Lower lobe of right lung (tissue), 2 donors: ENCODE measurements at places on chromosomes 4 and X. TPM values are rescaled to one million over a fixed set of nuclear protein-coding genes. Genes with fewer than 3 reads are reported as not detected.
A peak's percentile ranks its signal among the peaks of the same experiment; 100 is the strongest.

DNA sequence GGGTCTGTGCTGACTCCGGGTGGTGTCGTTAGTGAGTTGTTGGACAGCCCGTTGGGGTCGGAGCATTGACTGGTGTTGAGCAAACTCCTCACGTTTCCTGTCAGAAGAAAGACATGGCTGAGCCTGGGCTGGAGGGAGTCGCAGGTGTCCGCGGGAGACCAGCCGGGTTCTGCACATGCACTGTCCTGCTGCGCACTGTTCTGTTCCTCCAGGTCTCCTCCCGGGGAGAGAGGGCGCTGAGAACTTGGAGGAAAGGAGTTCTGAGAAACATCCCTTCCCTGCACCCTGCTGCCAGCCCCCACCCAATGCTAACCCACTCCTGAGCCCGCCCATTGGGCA lies 1.1 kb downstream of the ZNF141 start:
- H3K4me3 ChIP-seq, result peak overlapping the region; percentile 95
- no peak for DNase-seq
- H3K4me1 ChIP-seq, result peaks cover 17% of the 10 kb centered on the region
- H3K27ac ChIP-seq, result no peak overlapping the region
- peaks cover 6% of the 10 kb centered on the region for H3K36me3 ChIP-seq
- no peaks in the 10 kb centered on the region for H3K27me3 ChIP-seq

- H3K27ac ChIP-seq, result peak overlapping the region; percentile 6
- H3K4me1 ChIP-seq, result peaks cover 17% of the 10 kb centered on the region
- DNase-seq, result no peak
- H3K27me3 ChIP-seq, result no peaks in the 10 kb centered on the region
- no peak overlapping the region for H3K4me3 ChIP-seq
- peaks cover 73% of the 10 kb centered on the region for H3K36me3 ChIP-seq
These were observed 35.4 kb downstream of the JADE1 start for GRCh38 chr4:128844931-128845330.

DNA sequence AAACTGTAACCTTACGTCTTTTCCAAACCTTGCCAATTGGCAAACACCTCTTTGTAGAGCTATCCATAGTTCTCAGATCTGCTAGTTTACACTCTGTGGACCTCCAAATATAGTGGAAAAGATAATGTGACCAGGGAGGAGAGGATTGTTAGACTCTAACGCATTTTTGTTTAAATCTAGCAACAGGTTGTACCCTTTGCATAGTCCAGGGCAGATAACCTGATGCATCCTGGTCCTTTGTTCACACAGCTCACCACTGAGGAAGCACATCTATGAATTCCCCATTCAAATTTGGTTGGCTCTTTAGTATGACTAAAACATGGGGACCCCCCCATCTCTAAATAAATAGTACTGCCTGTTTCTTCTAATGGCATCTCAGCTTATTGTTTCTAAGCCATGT lies 55.9 kb downstream of the PAGE2 start:
- no peak for DNase-seq
- no peaks in the 10 kb centered on the region for H3K36me3 ChIP-seq
- H3K27ac ChIP-seq, result no peak overlapping the region
- no peaks in the 10 kb centered on the region for H3K27me3 ChIP-seq
- H3K4me1 ChIP-seq, result no peaks in the 10 kb centered on the region

- H3K4me1 ChIP-seq, result no peaks in the 10 kb centered on the region
- DNase-seq, result no peak
- no peak overlapping the region for H3K27ac ChIP-seq
- H3K4me3 ChIP-seq, result no peak overlapping the region
- no peaks in the 10 kb centered on the region for H3K36me3 ChIP-seq
These were observed 297.0 kb upstream of the PUDP start for GRCh38 chrX:7444967-7445366.

DNA sequence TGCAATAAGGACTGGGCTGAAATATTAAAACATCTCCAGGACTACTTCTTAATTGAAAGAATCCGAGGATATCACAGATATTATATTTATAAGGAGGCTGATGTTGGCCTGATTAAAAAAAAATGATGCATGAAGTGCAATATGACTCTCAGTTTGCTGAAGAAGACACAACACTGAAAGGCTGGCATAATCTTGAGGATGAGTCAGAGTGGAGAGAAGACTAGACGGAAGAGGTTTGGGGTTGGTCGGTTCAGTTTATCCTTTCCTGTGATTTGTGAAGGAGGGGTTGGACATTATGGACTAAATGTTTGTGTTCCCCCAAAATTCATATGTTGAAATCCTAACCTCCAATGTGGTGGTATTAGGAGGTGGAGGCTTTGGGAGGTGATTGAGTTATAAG lies 170.3 kb downstream of the CORIN start:
- no peaks in the 10 kb centered on the region for H3K4me1 ChIP-seq
- no peak overlapping the region for H3K4me3 ChIP-seq
- DNase-seq, result no peak
- H3K36me3 ChIP-seq, result no peaks in the 10 kb centered on the region
- H3K27ac ChIP-seq, result no peak overlapping the region

- no peak for DNase-seq
- no peak overlapping the region for H3K4me3 ChIP-seq
- no peak overlapping the region for H3K27ac ChIP-seq
- no peaks in the 10 kb centered on the region for H3K27me3 ChIP-seq
These were observed 226.8 kb downstream of the COL25A1 start for GRCh38 chr4:109075621-109076020.

DNA sequence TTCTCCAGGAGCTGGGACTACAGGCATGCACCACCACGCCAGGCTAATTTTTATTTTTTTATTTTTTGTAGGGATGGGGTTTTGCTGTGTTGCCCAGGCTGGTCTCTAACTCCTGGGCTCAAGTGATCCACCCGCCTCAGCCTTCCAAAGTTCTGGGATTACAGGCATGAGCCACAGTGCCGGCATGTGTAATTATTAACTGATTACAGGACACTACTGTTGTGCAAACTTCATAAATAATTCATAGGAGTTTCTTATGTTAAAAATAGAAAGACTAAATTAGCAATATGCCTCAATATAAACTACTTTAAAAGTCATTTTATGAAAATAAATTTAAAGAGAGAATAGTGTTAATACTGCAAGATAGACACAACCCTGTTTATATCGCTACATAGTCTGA lies 221.9 kb downstream of the SNCA start:
- no peak overlapping the region for H3K27ac ChIP-seq
- H3K27me3 ChIP-seq, result no peaks in the 10 kb centered on the region
- H3K36me3 ChIP-seq, result no peaks in the 10 kb centered on the region
- no peak for DNase-seq

GRCh38 chr4:169225812-169226211 lies 44.9 kb downstream of the SH3RF1 start:
- no peak overlapping the region for H3K4me3 ChIP-seq
- H3K27ac ChIP-seq, result no peak overlapping the region
- no peak for DNase-seq
- no peaks in the 10 kb centered on the region for H3K36me3 ChIP-seq

GRCh38 chr4:144283526-144283925 lies 143.0 kb upstream of the GYPA start:
- no peaks in the 10 kb centered on the region for H3K36me3 ChIP-seq
- no peak overlapping the region for H3K4me3 ChIP-seq
- H3K27me3 ChIP-seq, result no peaks in the 10 kb centered on the region
- no peak overlapping the region for H3K27ac ChIP-seq

- no peak for DNase-seq
- no peaks in the 10 kb centered on the region for H3K27me3 ChIP-seq
These were observed 13.0 kb upstream of the IRAK1 start for GRCh38 chrX:154032653-154033052.

- no peak overlapping the region for H3K4me3 ChIP-seq
- no peak overlapping the region for H3K27ac ChIP-seq
- no peaks in the 10 kb centered on the region for H3K27me3 ChIP-seq
- no peaks in the 10 kb centered on the region for H3K36me3 ChIP-seq
- no peak for DNase-seq
- peaks cover 7% of the 10 kb centered on the region for H3K4me1 ChIP-seq
These were observed 119.8 kb upstream of the TEX13D start for GRCh38 chrX:124212622-124213021.

DNA sequence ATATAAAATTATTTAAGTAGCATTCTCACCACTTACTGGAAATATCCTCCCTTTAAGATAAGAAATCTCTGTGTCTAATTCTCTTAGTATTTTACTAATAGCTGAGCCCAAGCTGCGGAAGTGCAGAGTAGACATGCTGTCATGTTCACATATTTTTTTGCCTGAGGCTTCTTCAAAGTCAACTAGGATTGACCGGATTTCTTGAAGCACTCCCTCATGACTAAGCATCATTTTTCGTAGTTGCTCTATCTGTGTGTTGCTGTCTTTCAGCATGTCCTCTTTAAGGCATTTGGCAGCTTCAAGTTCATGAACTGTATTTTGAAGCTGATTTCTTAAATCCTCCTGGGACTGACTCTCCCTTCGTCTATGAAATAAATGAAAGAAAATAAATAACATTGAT lies 36.9 kb downstream of the CCDC158 start:
- no peaks in the 10 kb centered on the region for H3K36me3 ChIP-seq
- H3K27ac ChIP-seq, result no peak overlapping the region
- no peak overlapping the region for H3K4me3 ChIP-seq
- DNase-seq, result no peak
- H3K4me1 ChIP-seq, result no peaks in the 10 kb centered on the region
- no peaks in the 10 kb centered on the region for H3K27me3 ChIP-seq

- peaks cover 50% of the 10 kb centered on the region for H3K4me1 ChIP-seq
- H3K27me3 ChIP-seq, result no peaks in the 10 kb centered on the region
- H3K36me3 ChIP-seq, result no peaks in the 10 kb centered on the region
- no peak overlapping the region for H3K4me3 ChIP-seq
- DNase-seq, result peak; percentile 46
These were observed 51.4 kb upstream of the HGFAC start for GRCh38 chr4:3390288-3390811.

- no peaks in the 10 kb centered on the region for H3K27me3 ChIP-seq
- H3K4me1 ChIP-seq, result no peaks in the 10 kb centered on the region
- DNase-seq, result no peak
- no peak overlapping the region for H3K27ac ChIP-seq
These were observed 17.4 kb upstream of the PDCL2 start for GRCh38 chr4:55609393-55609866.

DNA sequence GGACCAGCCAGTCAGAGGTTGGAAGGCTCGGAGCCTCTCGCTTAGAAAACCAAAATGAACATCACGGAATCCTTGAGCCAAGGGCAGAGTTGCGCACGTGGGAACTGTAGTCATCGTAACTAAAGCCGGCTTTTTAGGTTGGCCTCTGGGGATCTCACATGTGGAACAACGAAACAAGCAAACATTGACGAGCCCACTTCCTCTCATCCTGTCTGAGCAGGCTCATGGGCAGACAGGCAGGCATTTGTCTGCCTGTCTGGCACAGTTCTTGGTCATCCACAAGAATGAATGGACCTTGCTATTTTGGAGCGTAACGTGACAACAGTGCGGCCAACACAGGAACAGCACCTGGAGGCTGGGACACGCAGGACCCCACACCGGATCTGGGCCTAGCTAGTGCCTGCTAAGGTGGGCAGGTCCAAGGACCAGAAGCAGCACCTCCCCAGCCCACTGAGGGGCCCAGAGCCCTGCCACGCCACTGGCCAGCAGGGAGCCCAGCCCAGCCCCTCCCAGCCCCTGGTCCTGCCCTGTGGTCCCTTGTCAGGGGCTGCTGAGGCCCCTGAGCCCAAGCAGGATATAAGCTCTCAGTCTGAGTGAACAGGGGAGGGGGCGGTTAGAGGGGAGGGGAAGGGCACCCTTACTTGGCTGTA lies 9.2 kb upstream of the TREX2 start:
- H3K4me3 ChIP-seq, result no peak overlapping the region
- no peak for DNase-seq
- H3K36me3 ChIP-seq, result peaks cover 11% of the 10 kb centered on the region
- no peaks in the 10 kb centered on the region for H3K4me1 ChIP-seq

DNA sequence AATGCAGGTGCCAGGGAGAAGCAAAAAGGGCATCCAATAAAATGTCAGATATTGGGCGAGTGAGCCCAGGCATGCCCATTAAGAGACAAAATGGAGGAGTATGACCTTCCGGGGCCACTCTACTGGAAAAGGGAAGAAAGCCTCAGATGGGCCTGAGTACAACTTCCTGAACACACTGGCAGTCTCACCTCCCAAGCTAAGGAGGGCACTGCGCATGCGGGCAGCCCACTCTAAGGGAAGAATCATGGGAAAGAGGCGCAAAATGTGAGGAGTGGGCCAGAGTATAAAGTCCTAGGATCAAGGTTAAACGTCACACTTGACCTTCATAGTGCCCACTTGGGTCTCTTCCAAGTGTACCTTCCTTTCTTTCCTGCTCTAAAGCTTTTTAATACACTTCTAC lies 63.5 kb downstream of the TIGD2 start:
- H3K4me3 ChIP-seq, result no peak overlapping the region
- H3K27me3 ChIP-seq, result peaks cover 3% of the 10 kb centered on the region
- no peak overlapping the region for H3K27ac ChIP-seq
- no peaks in the 10 kb centered on the region for H3K36me3 ChIP-seq

- no peak for DNase-seq
- H3K4me1 ChIP-seq, result no peaks in the 10 kb centered on the region
- no peaks in the 10 kb centered on the region for H3K36me3 ChIP-seq
- H3K27ac ChIP-seq, result peak overlapping the region; percentile 18
These were observed 101.9 kb downstream of the EFNB1 start for GRCh38 chrX:68930542-68931317.

Gene IL13RA1
- total RNA-seq, result 84.0 TPM

Gene NAP1L2
- 2.1 TPM for total RNA-seq

Gene CXCL11
- total RNA-seq, result 0.62 TPM

Gene CEP135
- 8.2 TPM for total RNA-seq

Gene UCP1
- total RNA-seq, result not detected

Gene SPANXN3
- total RNA-seq, result not detected

Gene SYTL5
- 1.6 TPM for total RNA-seq

Gene POF1B
- 2.5 TPM for total RNA-seq

Gene MAGEB10
- total RNA-seq, result not detected

Gene TENM3
- total RNA-seq, result 1.9 TPM

Gene HMGB3
- 16.8 TPM for total RNA-seq

Gene ARAP2
- total RNA-seq, result 74.5 TPM

Gene GUCY1A1
- total RNA-seq, result 63.1 TPM

Gene CITED1
- 0.65 TPM for total RNA-seq

Gene ESX1
- total RNA-seq, result not detected

Gene CPLX1
- total RNA-seq, result 3.9 TPM

Gene CEP44
- 17.0 TPM for total RNA-seq
